ENCODE measurements at places on chromosomes 11 and 22.

GRCh38 chr22:33372875-33373274 is 314.7 kb upstream of the SYN3 start:
- DNase-seq: no peak

DNA sequence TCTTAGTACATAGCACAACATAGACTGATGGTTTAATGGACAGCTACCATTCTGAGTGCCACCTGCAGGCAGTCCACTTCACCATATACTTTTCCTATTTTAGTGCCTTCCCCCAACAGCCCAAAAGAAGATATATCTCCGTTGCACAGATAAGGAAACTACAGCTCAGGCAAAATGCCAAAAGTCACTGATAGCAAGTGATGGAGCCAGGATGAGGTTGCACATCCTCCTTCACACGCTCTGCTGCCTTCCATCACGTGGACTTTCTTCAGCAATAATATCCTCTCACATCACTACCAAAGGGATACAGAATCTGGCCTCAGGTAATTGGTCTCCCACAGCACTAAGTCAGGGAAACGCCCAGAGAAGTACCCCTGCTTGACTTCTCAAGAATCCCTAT is 7.5 kb downstream of the TCF20 start:
- no peak for DNase-seq

GRCh38 chr22:17265649-17266248 is 46.5 kb upstream of the ADA2 start:
- no peak for DNase-seq

DNA sequence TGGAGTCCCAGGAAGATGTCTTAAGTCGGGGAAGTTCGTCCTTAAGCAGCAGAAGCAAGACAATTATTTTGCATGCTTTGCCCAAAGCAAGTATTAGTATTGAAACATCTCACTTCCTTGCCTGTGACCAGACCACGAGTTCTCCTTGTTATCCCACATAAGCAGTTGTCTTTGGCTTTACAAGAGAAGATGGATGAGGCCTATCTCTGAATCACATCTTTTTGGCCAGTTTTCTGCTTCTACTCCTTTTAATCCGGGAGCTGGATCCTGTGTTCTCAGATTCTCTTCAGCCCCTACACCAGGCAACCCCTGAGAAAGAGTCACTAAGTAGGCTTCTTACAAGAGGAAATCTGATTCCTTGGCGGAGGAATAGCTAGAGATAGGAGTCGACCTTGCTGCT is 2.1 kb downstream of the SYT9 start:
- DNase-seq: no peak

Data from pancreas (tissue), 10 donors.